ENCODE measurements at places on chromosomes 1 and 21. TPM values are rescaled to one million over a fixed set of nuclear protein-coding genes. Genes with fewer than 3 reads are reported as not detected.

- no peak overlapping the region for H3K4me3 ChIP-seq
- no peak for DNase-seq
- H3K4me1 ChIP-seq, result peaks cover 2% of the 10 kb centered on the region
- H3K27ac ChIP-seq, result no peak overlapping the region
- H3K36me3 ChIP-seq, result no peaks in the 10 kb centered on the region
- no peaks in the 10 kb centered on the region for H3K27me3 ChIP-seq
Observed at GRCh38 chr1:46407636-46408035, 13.5 kb downstream of the FAAH start.

DNA sequence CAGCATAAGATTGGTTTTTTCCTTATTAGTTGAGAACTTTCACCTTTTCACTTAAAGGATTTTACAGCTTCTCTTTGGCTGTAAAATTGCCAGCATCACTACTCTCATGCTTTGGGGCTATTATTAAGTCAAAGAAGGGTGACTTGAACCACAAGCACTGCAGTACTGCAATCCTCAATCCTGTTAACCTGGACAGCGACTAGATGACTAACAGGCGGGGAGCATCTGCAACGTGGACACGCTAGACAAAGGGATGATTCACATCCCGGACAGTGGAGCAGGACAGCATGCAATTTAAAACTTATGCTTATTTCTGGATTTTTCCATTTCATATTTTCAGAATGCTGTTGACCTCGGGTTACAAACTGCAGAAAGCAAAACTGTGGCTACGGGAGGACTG lies 8.1 kb downstream of the ARV1 start:
- peaks cover 41% of the 10 kb centered on the region for H3K4me1 ChIP-seq
- peaks cover 1% of the 10 kb centered on the region for H3K36me3 ChIP-seq
- H3K27ac ChIP-seq, result no peak overlapping the region
- no peak for DNase-seq
- H3K27me3 ChIP-seq, result no peaks in the 10 kb centered on the region

GRCh38 chr1:13583966-13584791 lies 547 bp downstream of the PDPN start:
- H3K4me1 ChIP-seq, result no peaks in the 10 kb centered on the region
- no peaks in the 10 kb centered on the region for H3K36me3 ChIP-seq
- H3K4me3 ChIP-seq, result peak overlapping the region; percentile 40
- no peak for DNase-seq

GRCh38 chr1:230166366-230167132 lies 99.5 kb downstream of the GALNT2 start:
- H3K27ac ChIP-seq, result no peak overlapping the region
- no peaks in the 10 kb centered on the region for H3K36me3 ChIP-seq
- DNase-seq, result no peak
- H3K27me3 ChIP-seq, result no peaks in the 10 kb centered on the region
- H3K4me1 ChIP-seq, result no peaks in the 10 kb centered on the region
- no peak overlapping the region for H3K4me3 ChIP-seq

GRCh38 chr1:19656134-19656779 lies 8.4 kb upstream of the HTR6 start:
- DNase-seq, result no peak
- no peak overlapping the region for H3K4me3 ChIP-seq
- H3K36me3 ChIP-seq, result peaks cover 10% of the 10 kb centered on the region
- peaks cover 1% of the 10 kb centered on the region for H3K4me1 ChIP-seq

GRCh38 chr1:179865377-179865776 lies 12.2 kb downstream of the TOR1AIP2 start:
- no peak overlapping the region for H3K4me3 ChIP-seq
- H3K27me3 ChIP-seq, result no peaks in the 10 kb centered on the region
- H3K36me3 ChIP-seq, result peaks cover 21% of the 10 kb centered on the region
- peaks cover 4% of the 10 kb centered on the region for H3K4me1 ChIP-seq
- no peak overlapping the region for H3K27ac ChIP-seq

AGBL4 gene
- total RNA-seq, result not detected

NTMT2 gene
- total RNA-seq, result not detected

DNA sequence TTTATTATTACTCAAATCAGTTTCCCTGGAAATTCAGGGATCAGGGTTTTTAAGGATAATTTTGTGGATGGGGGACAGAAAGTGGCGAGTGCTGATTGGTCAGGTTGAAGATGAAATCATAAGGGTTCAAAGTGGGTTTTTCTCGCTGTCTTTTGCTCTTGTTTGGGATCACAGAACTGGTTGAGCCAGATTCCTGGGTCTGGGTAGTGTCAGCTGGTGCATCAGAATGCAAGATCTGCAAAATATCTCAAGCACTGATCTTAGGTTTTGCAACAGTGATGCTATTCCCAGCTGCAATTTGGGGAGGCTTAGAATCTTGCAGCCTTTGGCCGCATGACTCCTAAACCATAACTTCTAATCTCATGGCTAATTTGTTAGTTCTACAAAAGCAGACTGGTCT lies 9.3 kb downstream of the CHI3L2 start:
- no peak overlapping the region for H3K4me3 ChIP-seq
- H3K36me3 ChIP-seq, result no peaks in the 10 kb centered on the region
- no peaks in the 10 kb centered on the region for H3K4me1 ChIP-seq
- H3K27ac ChIP-seq, result no peak overlapping the region

- no peaks in the 10 kb centered on the region for H3K36me3 ChIP-seq
- H3K4me1 ChIP-seq, result peaks cover 4% of the 10 kb centered on the region
- DNase-seq, result no peak
- no peak overlapping the region for H3K4me3 ChIP-seq
Observed at GRCh38 chr1:224548676-224549075, 67.4 kb upstream of the CNIH3 start.

SLC35F3 gene
- not detected for total RNA-seq
